AG20443 (cell line): ENCODE measurements at places on chromosomes 2 and 18.
A peak's percentile ranks its signal among the peaks of the same experiment; 100 is the strongest.

DNA sequence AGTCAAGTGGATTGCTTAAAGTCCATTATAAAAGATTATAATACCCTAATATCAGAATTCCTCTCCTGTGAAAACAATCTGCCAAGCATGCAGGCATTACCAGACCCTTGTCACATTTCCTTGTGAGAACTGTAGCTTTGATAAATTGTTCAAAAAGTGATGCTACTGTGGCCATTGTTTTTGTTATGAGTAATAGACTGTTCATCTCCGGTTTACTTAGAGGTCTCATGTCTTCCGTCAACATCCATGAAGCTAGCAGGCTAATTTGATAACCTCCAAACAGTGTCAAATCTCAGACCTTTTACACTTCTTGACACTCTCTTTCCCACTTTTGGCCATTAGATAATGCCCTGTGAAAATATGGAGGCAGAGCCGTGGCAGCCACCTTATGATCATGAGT, 342.7 kb downstream of the CPS1 start:
- no peak for DNase-seq

- DNase-seq, result no peak
These were observed 28.0 kb downstream of the RNF144A start for GRCh38 chr2:6945087-6945813.

DNA sequence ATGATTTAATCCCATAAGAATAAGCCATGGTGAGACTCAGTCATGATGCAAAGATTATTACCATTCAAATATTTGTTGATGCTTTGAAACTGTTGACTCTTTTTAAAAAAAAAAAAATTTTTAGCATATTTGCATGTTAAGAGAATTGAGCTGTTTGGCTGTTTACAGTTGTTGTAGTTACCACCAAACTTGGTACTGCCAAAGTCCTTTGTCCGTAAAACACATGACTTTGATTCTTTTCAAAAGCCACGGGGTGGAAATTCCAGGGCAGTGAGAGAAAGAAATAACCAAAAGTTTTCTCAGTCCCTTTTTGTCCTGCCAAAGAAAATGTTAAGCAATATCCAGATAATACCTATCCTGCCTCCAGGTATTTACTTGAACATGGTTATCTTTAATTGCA, 474.8 kb downstream of the METTL4 start:
- no peak for DNase-seq

- no peak for DNase-seq
These were observed 216.2 kb downstream of the SETBP1 start for GRCh38 chr18:44896846-44897245.

GRCh38 chr2:240601061-240601830, 14.7 kb downstream of the CAPN10 start:
- DNase-seq, result no peak

DNA sequence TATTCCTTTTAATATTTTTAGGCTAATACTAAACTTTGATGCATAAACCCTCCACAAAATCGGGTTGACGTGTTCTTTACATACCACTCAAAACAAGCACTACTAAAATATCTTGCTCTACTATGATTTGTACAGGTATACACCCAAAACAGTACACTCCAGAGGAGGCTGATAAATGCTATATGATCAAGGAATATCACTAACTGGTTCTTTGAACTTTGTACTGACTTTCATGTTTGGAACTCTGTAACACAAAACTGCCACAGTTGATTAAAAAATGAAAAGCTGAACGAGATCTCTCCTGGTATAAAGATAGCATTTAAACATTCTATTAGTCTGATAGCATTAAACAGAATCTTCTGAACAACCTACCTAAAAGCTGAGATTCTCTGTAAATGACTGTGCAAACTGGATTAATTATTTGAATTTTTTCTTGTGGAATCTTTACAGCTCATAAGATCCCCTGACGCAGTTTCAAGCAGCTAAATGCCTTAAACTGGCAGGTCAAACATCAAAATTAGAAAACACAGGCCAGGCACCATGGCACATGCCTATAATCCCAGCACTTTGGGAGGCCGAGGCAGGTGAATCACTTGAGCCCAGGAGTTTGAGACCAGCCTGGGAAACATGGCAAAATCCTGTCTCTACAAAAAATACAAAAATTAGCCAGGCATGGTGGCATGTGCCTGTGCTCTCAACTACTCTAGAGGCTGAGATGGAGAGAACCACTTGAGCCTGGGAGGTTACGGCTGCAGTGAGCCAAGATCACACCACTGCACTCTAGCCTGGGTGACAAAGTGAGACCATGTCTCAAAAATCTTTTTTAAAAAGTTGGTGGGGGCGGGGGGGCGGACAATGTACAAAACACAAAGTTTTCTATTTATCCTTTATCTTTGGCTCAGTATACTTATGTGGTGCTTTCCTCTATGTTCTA, 150.6 kb downstream of the EXOC6B start:
- DNase-seq, result no peak

GRCh38 chr2:145715601-145716000, 1195.7 kb upstream of the ZEB2 start:
- peak; percentile 19 for DNase-seq

GRCh38 chr18:70015127-70015526, 67.5 kb upstream of the CD226 start:
- no peak for DNase-seq

GRCh38 chr2:9675415-9676351, 44.9 kb upstream of the YWHAQ start:
- DNase-seq, result peak; percentile 90

- no peak for DNase-seq
These were observed 46.0 kb downstream of the CAVIN2 start for GRCh38 chr2:191800874-191801273.

DNA sequence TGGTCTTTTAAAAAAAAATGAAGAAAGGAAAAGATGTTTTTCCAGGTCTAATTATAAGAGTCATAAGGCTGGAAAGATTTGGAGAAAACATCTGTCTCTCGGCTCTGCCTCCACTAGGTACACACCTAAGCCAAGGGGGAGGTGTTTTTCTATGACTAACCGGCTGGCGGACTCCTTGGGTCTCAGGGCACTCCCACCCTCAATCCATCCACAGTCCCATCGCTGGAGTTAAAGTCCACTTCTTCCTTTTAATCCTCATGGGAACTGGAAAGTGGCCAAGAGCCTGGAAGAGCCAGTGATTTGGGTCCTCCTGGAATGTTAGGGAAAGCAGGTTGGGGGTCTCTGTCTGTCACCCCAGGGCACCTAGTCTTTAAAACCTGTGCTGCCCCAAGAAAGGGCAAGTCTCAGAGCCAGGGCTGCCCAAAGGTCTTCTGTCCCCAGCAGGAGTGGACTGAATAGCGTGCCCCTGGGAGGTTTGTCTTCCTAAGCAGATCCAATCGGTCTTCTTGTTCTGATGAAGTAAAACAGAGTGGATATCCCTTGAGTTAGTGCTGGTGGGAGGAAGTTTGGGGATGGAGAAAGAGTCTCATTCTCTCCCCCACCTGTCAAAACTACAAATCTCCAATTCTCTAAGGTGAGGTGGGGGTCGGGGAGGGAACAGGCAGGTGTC, 66.4 kb downstream of the MCFD2 start:
- no peak for DNase-seq

DNA sequence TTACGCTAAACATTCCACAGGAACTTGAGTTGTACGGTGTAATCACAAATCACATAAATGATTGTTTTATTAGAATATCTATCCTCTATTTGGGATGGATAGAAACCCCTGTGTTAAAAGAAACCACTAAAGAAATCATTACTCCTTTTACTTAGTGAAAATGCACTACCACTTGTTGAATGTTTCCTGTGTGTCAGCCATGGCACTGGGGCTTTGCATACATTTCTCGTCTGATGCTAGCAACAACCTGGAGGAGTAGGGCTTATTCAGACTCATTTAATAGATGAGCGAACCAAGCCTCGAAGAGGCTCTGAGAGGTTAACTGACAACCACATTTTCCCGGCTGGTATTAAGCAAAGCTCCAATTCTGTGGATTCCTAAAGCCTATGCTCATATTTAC, 60.5 kb upstream of the PELI1 start:
- DNase-seq, result no peak

GRCh38 chr2:118882693-118883336, 35.4 kb upstream of the EN1 start:
- peak; percentile 84 for DNase-seq

DNA sequence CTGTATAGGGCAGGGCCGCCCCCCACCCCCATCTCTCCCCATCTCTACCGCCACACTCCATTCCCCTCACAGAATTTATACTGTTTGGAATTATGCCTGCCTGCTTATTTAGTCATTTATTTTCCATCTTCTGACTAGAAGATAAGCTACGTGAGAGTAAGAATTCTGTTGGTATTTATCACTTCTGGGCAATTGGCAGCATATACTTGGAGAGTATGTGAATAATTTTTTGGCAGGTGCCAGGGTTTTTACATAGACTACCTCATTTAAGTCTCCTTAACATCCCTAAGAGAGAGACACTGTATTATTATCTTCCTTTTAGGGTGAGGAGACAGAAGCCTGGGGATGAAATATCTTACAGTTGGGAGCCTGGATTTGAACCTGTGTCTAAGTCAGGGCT, 45.0 kb downstream of the SLC4A1AP start:
- DNase-seq, result no peak

DNA sequence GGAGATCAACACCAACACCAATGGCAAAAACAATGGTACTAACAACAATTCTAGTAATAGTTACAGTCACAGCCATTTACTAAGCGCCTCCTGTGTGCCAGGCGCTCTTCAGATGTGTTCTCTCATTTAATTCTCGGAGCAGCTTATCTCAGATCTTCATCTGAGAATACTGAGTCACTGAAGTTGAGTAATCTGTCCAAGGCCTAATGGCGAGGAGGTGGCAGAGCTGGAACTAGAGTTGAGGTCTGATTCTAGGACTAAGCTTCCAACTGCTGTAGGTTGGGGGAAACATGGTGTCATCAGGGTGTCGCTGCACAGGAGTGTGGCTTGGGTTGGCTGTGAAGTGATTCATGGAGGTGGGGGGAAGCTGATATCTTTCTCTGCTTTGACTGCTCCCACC, 156.1 kb downstream of the DYSF start:
- no peak for DNase-seq

DNA sequence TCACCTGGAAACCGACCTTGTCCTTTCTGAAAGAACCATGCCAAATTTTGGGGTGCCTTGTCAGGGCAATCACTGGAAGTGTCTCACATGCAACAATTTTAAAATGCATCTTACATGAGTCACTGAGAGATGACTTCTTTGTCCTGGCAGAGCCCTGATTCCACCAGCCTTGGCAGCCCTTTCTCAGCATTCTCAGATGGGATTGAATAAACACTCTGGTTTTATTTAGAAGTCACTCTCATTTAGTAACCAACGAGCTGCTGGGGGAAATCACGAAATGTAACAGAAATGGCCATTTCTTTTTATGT, 3.8 kb upstream of the ATP8B1 start:
- peak; percentile 80 for DNase-seq

GRCh38 chr2:215613280-215613679, 177.4 kb upstream of the FN1 start:
- DNase-seq, result no peak

GRCh38 chr2:217666338-217666737, 336.5 kb downstream of the TNS1 start:
- DNase-seq, result peak; percentile 72

DNA sequence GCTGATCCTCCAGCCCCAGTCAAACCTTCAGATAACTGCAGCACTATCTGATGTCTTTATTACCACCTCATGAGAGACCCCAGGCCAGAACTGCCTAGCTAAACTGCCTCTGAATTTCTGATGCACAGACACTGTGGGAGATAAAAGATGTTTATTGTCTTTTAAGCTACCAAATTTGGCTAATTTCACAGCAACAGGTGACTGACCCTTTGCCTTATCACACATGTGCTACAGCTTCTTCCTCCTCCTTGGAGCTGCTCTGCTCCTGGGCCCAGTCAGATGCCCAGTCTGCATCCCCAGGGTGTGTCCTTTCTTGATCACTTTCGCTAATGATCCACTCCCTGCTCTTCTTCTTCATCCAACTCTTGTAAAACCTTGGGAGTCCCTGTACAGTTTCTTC, 19.6 kb upstream of the ACOXL start:
- no peak for DNase-seq

- peak; percentile 83 for DNase-seq
These were observed 73.6 kb downstream of the CYBRD1 start for GRCh38 chr2:171595896-171596295.

GRCh38 chr2:128467321-128467969, 148.8 kb upstream of the HS6ST1 start:
- no peak for DNase-seq

DNA sequence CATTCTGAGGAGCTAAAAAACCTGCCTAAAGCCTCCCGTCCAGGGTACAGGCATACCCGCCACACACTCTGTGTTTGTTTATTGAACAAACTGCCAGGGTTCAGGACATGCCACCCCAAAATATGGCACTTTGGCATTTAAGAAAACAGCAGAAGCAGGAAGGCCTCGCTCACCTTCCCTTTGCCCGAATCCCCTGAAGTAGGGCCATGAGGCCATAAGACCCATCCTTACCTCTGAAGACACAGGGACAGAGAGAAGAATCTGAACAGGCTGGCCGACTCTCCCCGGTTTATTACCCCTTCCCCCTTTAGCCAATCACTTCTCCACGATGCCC, 1.7 kb upstream of the NEURL3 start:
- DNase-seq, result no peak

- no peak for DNase-seq
These were observed 8.2 kb downstream of the DCC start for GRCh38 chr18:52348209-52348608.

DNA sequence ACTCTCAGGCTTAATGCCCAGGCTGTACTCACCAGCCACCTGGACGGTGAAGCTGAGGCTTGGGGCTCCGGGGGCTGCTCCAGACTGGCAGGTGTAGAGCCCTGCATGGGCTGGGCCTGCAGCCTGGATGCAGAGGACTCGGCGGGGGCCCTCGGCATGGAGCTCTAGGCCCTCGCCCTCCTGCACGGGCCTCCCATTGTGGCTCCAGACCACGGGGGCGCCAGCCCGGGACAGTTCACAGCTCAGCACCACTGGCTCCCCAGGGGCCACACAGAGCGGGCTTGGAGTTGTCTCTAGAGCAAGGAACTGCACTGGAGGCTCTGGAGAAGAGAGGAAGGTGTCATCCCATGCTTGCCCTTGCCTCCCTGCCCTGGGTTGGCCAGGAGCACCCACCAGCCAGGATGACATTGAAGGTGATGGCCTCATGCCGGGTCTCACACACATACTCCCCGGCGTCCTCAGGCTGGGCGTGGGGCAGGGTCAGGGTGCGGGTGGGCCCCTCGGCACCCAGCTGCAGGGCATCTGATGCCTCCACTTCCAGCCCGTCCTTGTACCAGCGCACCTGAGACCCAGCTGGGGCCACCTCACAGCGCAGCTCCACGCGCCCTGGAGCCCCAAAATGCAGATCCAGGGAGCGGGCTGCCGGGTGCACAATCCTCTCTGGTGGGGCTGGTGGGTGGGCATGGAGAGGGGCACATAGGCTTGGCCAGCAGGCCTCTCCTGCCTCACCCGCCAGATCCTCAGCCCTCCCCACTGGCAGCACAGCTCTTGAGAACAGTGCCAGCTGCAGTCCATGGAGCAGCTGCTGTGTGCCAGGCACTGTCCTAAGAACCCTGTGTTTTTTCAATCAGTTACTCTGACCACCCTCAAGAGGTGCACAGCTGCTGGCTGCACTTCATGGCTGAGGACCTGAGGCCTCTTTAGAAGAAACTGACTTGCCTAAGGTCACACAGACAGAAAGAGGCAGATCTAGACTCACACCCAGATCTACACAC, 13.3 kb downstream of the OBSL1 start:
- no peak for DNase-seq
